Neural progenitor cell (in vitro differentiated cells): ENCODE measurements at places on chromosomes 16 and 17. TPM values are rescaled to one million over a fixed set of nuclear protein-coding genes. Genes with fewer than 3 reads are reported as not detected.

Gene STX1B
- total RNA-seq: 6.6 and 7.3 TPM in 2 replicates

Gene DPEP2
- not detected in 2 replicates for total RNA-seq

DNA sequence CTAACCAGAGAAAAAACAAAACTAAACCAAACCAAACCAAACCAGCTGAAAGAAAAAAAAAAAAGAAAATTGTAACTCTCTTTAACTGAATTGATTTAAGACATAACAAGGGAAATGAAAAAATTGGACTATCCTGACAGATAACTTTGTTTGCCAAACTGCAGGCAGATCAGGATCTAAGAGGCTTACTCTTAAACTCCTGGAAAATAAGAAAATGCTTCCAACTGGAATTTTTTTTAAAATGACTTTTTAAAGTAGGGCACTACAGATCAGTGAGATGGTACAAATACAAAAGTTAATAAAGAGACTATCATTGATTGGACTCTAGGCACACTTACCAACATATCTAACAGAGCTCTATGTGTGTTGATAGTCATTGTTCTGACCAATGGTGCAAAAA is 125.5 kb upstream of the KCNJ16 start:
- DNase-seq: no peak

GRCh38 chr17:82414548-82415281 is 3.4 kb upstream of the HEXD start:
- peak; percentile 91 for DNase-seq
